ENCODE measurements at places on chromosomes 2 and 18. TPM values are rescaled to one million over a fixed set of nuclear protein-coding genes. Genes with fewer than 3 reads are reported as not detected.

DNA sequence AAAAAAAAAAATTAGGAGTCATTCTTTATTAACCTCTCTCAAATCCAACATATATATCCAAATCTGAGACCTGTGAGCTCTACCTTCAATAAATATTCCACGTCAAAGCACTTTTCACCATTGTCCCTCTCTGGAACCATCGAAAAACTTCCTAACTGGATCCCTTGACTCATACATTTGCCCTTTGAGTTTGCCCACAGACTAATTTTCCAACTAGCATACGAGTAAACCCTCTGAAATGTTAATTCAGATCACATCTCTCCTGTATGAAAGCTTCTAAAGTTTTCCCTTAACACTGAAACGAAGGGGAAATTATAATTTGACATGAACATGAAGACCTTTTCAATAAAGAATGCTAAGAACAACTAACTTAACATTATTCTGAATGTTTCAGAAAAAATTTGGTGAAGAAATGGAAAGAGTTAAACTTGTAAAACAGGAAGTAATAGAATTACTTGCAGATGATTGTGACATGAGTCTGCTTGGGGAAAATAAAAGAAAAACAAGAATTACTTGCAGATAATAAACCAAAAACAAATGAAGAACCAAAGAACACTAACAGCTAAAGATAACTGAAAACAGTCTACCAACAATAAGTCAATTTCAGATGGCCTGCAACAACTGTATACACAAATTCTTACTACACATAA lies 110.6 kb downstream of the C2orf74 start:
- H3K4me3 ChIP-seq, result no peak overlapping the region
- H3K27ac ChIP-seq, result no peak overlapping the region
- H3K4me1 ChIP-seq, result no peaks in the 10 kb centered on the region

- H3K4me3 ChIP-seq, result no peak overlapping the region
- no peak for DNase-seq
- peaks cover 28% of the 10 kb centered on the region for H3K4me1 ChIP-seq
- no peak overlapping the region for H3K27ac ChIP-seq
- H3K27me3 ChIP-seq, result no peaks in the 10 kb centered on the region
Observed at GRCh38 chr2:69936906-69937305, 22.0 kb downstream of the MXD1 start.

EPB41L3 gene
- 77.2 TPM for total RNA-seq

RAX gene
- not detected for total RNA-seq

Data from thoracic aorta (tissue), 2 donors.